ENCODE measurements at places on chromosomes 1 and 21. TPM values are rescaled to one million over a fixed set of nuclear protein-coding genes. Genes with fewer than 3 reads are reported as not detected.
A peak's percentile ranks its signal among the peaks of the same experiment; 100 is the strongest.

The MSH4 gene
- 0.21 TPM for total RNA-seq

GRCh38 chr1:61301824-61302657 is 219.7 kb downstream of the NFIA start:
- no peaks in the 10 kb centered on the region for H3K27me3 ChIP-seq
- DNase-seq = no peak
- no peak overlapping the region for H3K4me3 ChIP-seq
- H3K36me3 ChIP-seq = no peaks in the 10 kb centered on the region

- H3K4me1 ChIP-seq = peaks cover 8% of the 10 kb centered on the region
- H3K27ac ChIP-seq = peak overlapping the region; percentile 97
- no peaks in the 10 kb centered on the region for H3K27me3 ChIP-seq
- peak; percentile 81 for DNase-seq
- H3K36me3 ChIP-seq = peaks cover 22% of the 10 kb centered on the region
Measured at GRCh38 chr1:226653311-226653921, 85.7 kb downstream of the ITPKB start.

DNA sequence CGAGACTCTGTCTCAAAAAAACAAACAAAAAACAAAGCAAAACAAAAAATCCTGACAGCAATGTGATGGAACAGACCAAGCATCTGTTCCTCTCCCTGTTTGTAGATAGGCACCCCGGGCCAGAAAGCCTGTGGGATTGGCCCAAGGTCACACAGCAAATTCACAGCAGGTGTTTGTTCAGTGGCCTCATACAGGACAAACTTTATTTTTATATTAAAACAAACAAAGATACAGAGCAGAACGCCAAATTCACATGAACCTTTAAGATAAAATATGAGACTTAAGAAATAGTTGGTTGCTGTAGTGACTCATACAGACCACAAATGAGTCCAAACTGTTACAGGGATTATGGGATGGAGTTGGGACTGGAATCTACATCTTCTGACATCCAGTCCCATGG is 2.3 kb upstream of the CELA2A start:
- no peaks in the 10 kb centered on the region for H3K36me3 ChIP-seq
- no peak overlapping the region for H3K27ac ChIP-seq
- no peaks in the 10 kb centered on the region for H3K4me1 ChIP-seq
- H3K27me3 ChIP-seq = no peaks in the 10 kb centered on the region
- DNase-seq = no peak

The FAM72D gene
- total RNA-seq = 16.9 TPM

GRCh38 chr1:109148987-109149561 is 35.2 kb downstream of the ELAPOR1 start:
- no peak for DNase-seq
- H3K27ac ChIP-seq = no peak overlapping the region
- no peaks in the 10 kb centered on the region for H3K36me3 ChIP-seq
- no peak overlapping the region for H3K4me3 ChIP-seq

DNA sequence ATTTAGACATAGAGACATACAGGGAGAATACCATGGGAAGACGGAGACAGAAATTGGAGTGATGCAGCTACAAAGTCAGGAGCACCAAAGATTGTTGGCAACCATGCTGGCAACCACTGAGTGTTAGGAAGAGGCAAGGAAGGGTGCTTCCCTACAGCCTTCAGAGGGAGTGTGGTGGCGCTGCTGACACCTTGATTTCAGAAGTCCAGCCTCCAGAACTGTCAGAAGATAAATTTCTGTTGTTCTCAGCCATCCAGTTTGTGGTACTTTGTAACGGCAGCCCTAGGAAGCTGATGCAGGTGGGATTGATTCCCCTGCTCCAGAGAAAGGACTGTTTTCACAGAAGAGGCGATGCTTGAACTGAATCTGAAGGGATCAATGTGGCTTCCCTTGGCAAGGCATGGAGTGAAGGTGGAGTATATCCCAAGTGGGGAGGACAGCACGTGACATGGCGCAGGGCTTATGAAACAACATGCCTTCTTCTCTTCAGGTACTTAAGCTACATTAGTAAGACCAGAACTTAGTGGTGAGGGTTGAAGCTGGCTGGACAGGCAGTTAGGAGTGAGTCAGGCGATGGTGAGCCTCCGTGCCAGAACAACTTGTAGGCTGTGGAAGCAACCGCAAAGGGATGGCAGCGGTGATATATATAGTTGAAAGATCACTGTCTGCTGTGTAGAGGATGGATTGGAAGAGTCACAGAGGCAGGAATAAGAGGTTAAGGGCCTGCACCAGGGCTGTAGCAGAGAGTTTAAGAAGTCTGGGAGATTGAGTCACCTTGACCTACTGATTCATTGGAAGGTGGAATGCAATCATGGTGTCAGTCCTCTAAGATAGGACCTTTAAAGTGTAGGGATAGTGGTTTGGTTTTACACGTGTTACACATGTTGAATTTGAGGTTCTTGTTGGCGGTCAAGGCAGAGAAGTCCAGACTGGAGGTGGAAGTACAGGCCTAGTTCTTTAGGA is 2.1 kb downstream of the LEPR start:
- H3K27ac ChIP-seq = no peak overlapping the region
- no peak overlapping the region for H3K4me3 ChIP-seq
- peaks cover 23% of the 10 kb centered on the region for H3K4me1 ChIP-seq
- no peak for DNase-seq
- H3K27me3 ChIP-seq = peaks cover 5% of the 10 kb centered on the region
- peaks cover 26% of the 10 kb centered on the region for H3K36me3 ChIP-seq

The SAMSN1 gene
- 103 TPM for total RNA-seq

DNA sequence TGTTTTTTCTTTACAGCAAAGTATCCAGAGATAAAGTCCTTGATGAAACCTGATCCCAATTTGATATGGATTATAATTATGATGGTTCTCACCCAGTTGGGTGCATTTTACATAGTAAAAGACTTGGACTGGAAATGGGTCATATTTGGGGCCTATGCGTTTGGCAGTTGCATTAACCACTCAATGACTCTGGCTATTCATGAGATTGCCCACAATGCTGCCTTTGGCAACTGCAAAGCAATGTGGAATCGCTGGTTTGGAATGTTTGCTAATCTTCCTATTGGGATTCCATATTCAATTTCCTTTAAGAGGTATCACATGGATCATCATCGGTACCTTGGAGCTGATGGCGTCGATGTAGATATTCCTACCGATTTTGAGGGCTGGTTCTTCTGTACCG is 6.5 kb downstream of the DEGS1 start:
- H3K27me3 ChIP-seq = no peaks in the 10 kb centered on the region
- H3K27ac ChIP-seq = no peak overlapping the region
- H3K4me1 ChIP-seq = peaks cover 46% of the 10 kb centered on the region

GRCh38 chr1:244019982-244020485 is 31.0 kb upstream of the ZBTB18 start:
- no peaks in the 10 kb centered on the region for H3K27me3 ChIP-seq
- no peak for DNase-seq
- no peaks in the 10 kb centered on the region for H3K36me3 ChIP-seq
- H3K27ac ChIP-seq = no peak overlapping the region
- no peaks in the 10 kb centered on the region for H3K4me1 ChIP-seq
- H3K4me3 ChIP-seq = no peak overlapping the region

GRCh38 chr21:38511662-38512243 is 13.5 kb upstream of the ERG start:
- no peak overlapping the region for H3K27ac ChIP-seq
- H3K4me1 ChIP-seq = peaks cover 7% of the 10 kb centered on the region
- DNase-seq = no peak
- H3K4me3 ChIP-seq = no peak overlapping the region
- no peaks in the 10 kb centered on the region for H3K36me3 ChIP-seq

DNA sequence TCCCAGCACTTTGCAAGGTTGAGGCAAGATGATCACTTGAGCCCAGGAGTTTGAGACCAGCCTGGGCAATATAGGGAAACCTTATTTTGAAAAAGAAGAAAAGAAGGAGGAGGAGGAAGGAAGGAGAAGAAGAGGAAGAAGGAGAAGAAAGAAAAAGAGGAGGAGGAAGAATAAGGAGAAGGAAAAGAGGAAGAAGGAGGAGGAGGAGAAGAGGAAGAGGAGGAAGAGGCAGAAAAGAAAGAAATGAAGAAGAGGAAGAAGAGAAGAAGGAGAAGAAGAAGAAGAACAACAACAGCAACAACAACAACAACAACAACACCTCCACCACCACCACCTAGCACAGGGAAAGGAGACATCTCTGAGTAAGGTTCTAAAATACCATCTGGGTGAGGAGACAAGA is 10.6 kb downstream of the SELENBP1 start:
- H3K27ac ChIP-seq = no peak overlapping the region
- peaks cover 3% of the 10 kb centered on the region for H3K36me3 ChIP-seq
- no peak for DNase-seq

GRCh38 chr1:239354231-239354630 is 32.1 kb upstream of the CHRM3 start:
- no peaks in the 10 kb centered on the region for H3K27me3 ChIP-seq
- H3K4me1 ChIP-seq = no peaks in the 10 kb centered on the region
- no peak for DNase-seq
- H3K27ac ChIP-seq = no peak overlapping the region
- H3K4me3 ChIP-seq = no peak overlapping the region

GRCh38 chr1:109818988-109819764 is 55.5 kb upstream of the EPS8L3 start:
- H3K27me3 ChIP-seq = peaks cover 2% of the 10 kb centered on the region
- peaks cover 9% of the 10 kb centered on the region for H3K36me3 ChIP-seq
- DNase-seq = no peak
- peaks cover 71% of the 10 kb centered on the region for H3K4me1 ChIP-seq

The ESRRG gene
- total RNA-seq = not detected

The C1orf116 gene
- total RNA-seq = not detected

DNA sequence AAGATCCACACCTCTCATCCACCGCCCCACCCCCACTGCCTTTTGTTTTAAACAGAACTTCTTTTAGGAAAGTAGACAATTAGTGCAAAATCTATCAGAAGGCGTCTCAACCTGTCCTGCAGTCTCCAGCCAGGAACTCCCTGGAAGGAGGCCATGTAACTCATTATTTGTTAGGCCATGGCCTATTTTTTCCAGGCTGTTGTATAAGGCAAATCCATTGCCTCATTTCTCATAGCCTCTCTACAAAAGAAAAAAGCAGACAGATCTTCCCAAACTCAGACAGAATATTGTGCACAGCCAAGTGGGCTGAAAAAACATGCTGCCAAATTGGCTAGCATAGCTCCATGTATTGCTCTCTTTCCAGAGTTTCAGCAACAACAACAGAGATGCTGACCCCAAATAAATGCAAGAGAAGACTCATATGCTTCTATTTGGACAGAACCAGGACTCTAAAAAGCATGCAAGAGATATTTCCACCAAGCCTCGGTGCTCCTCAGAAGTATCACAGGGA is 770.7 kb upstream of the CXADR start:
- H3K27me3 ChIP-seq = no peaks in the 10 kb centered on the region
- H3K4me3 ChIP-seq = no peak overlapping the region
- no peaks in the 10 kb centered on the region for H3K36me3 ChIP-seq
- DNase-seq = no peak
- H3K4me1 ChIP-seq = no peaks in the 10 kb centered on the region
- no peak overlapping the region for H3K27ac ChIP-seq

GRCh38 chr21:33080776-33081175 is 10.8 kb downstream of the OLIG1 start:
- peaks cover 24% of the 10 kb centered on the region for H3K4me1 ChIP-seq
- peaks cover 31% of the 10 kb centered on the region for H3K27me3 ChIP-seq

DNA sequence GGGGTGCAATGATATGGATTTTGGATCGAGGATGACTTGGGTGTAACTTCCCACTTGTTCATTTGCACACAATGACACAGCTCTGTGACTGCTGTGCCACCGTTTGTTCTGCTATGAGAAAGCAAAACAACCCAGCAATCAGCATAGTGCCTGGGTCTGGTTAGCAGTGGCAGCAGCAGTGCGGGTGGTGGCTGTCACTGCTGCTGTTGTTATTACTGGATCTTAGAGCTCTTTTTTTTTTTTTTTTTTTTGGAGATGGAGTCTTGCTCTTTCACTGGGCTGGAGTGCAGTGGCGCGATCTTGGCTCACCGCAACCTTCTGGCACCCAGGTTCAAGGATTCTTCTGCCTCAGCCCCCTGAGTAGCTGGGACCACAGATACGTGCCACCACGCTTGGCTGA is 56.9 kb downstream of the TBCE start:
- H3K36me3 ChIP-seq = peaks cover 3% of the 10 kb centered on the region
- no peak overlapping the region for H3K4me3 ChIP-seq
- H3K27me3 ChIP-seq = no peaks in the 10 kb centered on the region
- DNase-seq = no peak
- no peak overlapping the region for H3K27ac ChIP-seq
- H3K4me1 ChIP-seq = peaks cover 27% of the 10 kb centered on the region

Data from activated CD8-positive, alpha-beta T cell treated with anti-CD3 and anti-CD28 coated beads, Interleukin-2, amount 10 ng/mL, durations not matched to agents 7 days and 5 days (primary cell).